ENCODE measurements at places on chromosomes 5 and 9.

GRCh38 chr9:121770415-121771273 lies 119.2 kb downstream of the DAB2IP start:
- DNase-seq = no peak

GRCh38 chr5:35924122-35924949 lies 14.1 kb downstream of the CAPSL start:
- no peak for DNase-seq

GRCh38 chr9:127165116-127165515 lies 42.7 kb upstream of the ANGPTL2 start:
- no peak for DNase-seq

- peak; percentile 56 for DNase-seq
Observed at GRCh38 chr9:84315278-84315877, 25.2 kb downstream of the SLC28A3 start.

- DNase-seq = no peak
Observed at GRCh38 chr9:124749781-124750180, 21.3 kb downstream of the NR6A1 start.

DNA sequence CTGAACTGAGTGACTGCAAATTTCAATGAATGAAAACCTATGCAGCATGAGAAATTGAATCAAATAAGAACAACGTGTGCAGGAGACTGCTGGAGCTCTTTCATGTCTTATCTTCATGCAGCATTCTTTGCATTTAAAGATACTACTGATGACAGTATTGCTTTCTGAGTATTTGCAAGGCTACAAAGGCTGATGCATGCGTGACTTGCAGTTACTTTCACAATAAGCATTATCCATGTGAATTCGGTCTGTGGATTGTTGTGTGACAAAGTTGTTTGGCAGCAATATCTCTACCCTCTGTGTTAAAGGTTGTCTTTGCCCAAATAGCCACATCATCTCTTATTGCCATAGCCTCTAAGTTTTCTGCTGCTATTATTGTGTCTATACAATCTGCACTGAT lies 102.1 kb upstream of the FBXL17 start:
- DNase-seq = no peak

- DNase-seq = no peak
Observed at GRCh38 chr5:69011910-69012309, 81.9 kb upstream of the SLC30A5 start.

- no peak for DNase-seq
Observed at GRCh38 chr5:4230786-4231641, 635.4 kb downstream of the IRX1 start.

All from Kasumi-1 (cell line).